ENCODE measurements at places on chromosomes 3 and 15.

DNA sequence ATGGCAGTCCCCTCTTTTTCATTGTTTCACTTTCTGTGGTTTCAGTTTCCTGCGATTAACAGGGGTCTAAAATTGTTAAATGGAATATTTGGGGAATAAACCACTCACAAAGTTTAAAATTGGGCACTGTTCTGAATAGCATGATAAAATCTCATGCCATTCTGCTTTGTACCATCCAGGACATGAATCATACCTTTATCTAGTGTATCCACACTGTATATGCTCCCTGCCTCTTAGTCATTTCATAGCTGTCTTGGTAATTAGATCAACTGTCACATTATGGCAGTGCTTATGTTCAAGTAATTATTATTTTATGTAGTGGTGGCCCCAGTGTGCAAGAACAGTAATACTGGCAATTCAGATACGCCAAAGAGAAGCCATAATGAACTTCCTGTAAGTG is 734.5 kb downstream of the ZPLD1 start:
- no peak for DNase-seq

DNA sequence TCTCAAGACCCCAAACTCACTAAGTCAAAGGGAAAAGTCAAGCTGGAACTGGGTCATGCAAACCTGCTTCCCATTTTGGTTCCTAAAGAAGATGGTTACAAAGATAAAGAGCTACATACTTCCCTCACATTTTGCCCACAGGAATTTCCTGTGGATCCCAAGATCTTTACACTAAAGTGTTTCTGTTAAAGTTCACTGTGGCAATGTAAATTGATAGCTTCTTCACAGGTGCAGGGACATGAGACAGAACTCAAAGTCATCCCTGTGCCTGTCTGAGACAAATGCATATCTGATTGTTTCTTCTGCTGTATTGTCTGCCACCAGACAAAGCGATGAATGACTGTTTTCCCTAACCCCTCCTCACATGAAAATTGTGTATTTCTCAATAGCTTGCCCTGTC is 567.8 kb downstream of the ZIC1 start:
- DNase-seq = no peak

GRCh38 chr3:111890051-111890580 is 31.1 kb downstream of the PHLDB2 start:
- DNase-seq = no peak

DNA sequence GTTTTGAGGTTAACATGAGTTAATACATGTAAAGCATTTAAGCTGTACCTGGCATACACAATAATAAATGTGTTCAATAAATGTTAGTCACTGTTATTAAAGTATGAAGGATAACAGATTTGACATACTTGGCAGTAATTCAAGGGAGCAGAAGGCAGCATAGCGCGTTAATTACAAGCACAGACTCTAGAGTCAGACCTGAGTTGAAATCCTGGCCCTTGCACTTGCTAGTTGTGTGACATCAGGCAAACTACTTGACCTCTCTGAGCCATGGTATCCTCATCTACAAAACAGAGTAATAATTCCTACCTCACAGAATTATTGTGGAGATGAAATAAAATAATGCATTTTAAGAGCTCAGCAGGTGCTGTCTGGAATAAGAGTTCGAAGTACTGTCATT is 5.4 kb downstream of the IFT122 start:
- no peak for DNase-seq

GRCh38 chr3:128878556-128879124 is 780 bp upstream of the ACAD9 start:
- peak; percentile 16 for DNase-seq

DNA sequence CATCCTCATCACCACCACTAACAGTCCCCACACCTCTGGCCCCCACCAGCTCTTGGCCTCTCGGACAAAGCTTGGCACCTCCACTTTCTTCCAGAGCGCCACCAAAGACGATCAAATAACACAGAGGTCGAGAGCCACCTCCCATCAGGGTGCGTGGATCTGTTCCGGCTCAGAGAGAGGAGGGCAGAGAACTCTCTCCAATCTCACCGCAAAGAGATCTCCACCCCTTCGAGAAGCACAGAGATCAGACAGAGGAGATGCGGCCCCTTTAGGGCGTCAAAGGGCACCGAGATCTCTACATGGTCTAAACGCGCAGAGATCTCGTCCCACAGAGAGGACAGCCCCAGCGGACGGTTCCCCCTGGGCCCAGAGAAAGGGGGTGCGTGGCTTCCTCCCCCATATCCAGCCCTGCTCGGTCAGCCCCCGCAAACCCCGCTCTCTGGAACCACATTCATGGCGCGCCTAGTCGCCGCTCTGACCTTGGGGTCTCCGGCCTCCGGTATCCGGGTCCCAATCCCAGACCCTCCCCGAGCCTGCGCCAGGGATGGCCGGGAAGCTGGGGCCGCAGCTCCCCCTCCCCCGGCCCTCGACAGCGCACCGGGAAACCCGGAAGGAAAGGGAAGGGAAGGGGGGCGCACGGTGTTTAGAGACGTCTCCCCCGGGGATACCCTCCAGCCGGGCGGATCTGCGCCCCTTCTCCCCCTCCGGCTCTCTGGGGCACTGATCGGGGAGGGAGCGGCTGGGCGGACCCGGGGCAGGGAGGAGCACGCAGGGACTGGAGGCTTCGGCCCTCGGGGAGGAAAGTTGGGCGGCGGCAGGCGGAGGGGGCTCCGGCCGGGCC is 608 bp downstream of the SCN5A start:
- no peak for DNase-seq

DNA sequence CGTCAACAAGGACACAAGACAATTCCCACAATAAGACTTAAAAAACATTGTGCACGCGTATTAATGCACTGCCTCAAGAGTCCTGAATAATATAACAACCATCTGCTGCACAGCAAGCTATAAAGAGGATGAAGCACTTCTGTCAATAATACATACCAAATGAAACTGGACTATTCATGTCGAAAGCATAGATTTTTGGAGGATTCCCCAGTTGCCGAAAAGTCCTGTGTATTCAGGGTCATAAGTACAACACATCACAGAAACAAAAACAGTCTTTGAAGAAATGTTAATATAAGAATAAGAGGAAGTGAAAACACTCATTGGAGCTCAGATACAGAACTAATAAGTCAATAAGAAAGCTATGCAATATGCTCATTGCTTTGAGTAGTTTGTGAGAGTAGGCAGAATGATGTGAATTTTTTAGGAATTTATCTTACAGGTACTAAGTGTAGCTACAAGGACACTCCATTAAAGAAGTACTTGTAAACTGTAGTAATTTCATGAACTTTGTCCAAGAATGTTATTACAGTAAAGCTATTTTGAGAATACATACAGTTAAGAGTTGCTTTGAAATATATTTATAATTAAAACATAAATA is 31.6 kb downstream of the CBLB start:
- peak; percentile 51 for DNase-seq

DNA sequence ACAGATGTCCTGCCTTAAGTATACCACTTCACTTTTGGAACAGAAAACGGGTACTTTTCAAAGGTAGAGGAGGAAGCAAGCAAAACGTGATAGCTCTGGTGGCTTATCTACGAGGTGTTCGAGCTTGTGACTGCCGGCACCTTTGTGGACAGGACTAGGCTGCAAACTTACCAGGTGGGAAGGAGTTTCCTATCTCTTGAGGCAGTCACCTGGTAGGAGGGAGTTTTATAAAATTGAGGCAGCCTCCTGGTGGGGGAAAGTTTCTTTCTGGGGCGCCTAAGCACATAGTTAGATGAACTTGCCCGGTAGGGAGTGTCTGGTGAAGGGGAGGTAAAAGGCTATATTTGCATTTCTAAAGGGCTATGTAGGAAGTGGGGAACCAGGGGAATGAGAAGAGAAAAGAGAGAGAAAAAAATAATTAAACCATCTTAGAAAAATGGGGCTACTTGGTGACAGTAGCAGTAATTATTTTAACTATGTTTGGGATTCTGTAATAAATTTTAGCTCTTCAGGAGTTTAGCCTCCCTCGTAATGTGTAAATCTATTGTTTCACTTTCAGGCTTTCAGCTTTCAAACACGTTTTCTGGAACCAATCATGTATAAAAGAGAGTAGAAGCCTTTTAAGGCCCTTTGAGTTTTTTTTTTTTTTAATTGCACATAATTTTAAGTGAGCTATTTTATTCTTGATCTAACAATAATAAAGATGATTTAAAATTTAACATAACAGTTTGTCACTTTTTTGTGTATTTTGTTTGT is 131.0 kb downstream of the IL5RA start:
- no peak for DNase-seq

GRCh38 chr3:101962055-101962454 is 112.7 kb downstream of the NFKBIZ start:
- DNase-seq = no peak

- DNase-seq = no peak
Observed at GRCh38 chr3:20307383-20307782, 121.4 kb upstream of the SGO1 start.

DNA sequence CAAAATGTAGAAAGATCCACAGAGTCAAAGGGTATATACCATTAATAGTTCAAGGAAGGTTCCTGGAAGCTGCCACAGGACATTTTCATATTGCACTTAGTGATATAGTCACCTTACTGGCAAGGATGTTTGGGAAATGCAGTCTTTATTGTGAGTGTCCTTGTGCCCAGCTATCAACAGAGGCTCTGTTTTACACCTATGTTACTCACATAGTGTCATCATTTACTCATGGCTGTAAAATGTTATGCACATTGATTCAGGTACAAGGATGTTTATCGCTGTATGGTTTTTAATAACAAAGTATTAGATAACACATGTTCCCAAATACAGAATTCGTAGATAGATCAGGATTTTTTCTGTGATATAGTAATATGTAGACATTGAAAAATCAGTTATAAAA is 50.9 kb downstream of the ZPLD1 start:
- DNase-seq = no peak

DNA sequence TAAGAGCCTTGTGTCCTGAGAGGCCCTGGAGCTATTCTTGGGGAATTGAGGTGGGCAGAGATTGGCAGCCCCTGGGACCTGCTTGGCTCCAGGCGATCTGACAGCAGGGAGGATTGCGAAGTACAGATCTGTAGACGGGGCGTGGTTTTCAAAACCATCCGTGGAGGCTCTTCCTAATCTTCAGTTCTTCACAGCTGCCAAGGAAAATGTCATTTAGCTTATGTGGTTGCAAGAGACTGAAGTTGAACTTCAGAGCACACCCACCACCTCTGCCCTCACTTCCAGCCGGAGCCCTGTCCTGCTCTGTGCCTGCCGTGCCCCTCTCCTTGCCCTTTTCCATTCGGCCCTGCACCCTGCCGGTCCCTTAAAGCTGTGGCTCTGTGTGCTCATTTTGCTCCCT is 12.9 kb downstream of the NISCH start:
- DNase-seq = no peak

DNA sequence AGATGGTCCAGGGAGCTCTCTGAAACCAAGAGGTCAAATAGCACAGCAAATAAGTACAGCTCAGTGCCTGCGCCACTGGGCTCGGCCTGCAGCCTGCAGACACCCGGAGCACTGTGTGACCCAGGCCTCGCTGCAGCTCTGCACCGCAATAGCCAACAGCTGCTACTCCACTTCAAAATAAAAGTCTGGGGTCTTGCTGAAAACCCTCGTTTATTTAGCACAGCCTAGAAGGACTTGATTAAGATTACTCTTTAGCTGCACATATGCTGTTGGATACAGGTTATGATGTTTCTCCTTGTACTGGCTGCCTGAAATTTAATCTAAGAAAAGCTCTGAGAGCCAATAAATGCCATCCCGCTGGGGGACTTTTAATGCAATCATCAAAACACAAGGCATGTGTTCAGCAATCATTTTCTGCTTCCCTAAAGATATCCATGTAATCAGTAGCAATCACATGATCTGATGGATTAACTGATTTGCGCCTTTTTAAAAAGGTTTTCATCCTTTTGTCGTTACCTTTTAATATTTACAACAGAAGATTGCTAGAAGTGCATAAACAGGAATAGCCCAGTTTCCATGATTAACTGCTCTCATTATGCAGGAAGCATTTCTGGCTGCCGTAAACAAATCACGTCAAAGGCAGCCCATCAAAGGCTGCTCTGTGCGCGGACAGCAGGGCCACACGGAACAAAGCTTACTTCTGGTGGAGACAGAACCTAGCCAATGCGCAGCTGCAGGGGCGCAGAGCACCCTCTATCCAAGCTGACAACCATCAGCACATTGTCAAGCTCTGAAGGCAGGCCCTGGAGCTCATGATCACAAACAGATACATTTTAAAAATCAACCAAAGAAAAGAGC is 58.8 kb downstream of the CLASP2 start:
- no peak for DNase-seq

DNA sequence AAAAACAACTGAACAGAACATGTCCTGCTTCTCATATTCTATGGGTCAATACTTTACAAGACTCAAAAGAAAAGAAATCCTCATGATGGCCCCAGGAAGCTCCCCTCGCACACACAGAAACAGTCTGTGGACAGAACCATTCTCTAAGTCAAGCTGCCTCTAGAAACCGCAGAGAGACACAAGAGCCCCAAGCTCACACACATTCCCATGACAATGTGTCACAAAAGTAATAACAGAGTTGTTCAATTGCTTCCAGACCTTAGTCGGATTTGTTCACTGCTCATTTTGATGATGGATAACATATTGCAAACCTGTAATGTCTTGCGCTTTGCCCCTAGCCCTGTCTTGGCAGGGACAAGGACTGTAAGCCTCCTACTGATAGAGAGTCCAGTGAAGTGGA is 60.9 kb downstream of the UMPS start:
- no peak for DNase-seq

DNA sequence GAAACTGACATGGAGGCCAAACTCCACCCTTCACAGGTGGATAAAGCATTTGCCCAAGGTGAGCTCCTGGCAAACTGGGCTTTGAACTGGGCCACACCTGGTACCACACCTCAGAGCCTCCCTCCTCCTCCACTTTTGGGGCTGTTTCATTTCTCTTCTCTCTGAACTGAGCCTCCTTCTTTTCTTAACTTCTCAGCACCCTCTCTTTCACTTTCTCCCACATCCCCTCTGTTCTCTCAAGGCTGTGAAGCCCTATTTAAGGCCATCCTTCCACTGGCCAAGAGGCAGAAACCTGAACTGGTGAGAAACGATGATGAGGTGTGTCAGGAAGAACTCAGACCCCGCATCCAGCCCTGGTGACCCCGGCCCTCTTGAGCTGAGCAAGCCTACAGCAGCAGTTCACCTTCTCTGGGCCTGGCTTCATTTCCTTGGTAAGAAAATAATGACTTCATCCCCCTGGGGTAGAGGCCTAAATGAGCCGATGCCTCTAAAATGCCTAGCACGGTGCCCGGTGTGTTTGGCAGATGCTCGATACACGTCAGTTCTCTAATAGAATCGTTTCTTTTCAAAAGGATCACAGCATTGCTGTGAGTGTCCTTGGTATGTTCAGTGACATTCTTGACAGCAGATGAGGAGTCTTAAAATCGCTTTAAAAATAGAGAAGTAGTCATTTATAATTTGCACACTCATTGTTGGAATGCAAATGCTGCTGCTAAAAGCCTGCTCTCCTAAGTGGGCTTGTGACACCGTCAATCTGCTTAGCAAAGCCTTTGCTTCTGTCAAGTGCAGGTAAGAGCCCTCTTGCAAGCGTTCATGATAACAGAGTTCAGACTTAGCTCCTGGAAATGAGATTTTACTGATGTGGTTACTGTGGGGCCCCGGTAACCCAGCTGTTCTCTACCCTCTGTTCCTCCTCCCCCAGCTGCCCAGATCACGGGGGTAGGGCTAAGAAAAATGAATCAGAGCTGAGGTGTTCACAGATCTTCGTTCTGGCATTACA is 97.7 kb upstream of the ATP2B2 start:
- DNase-seq = peak; percentile 64

- DNase-seq = no peak
Observed at GRCh38 chr15:101525087-101525669, 35.7 kb upstream of the PCSK6 start.

- no peak for DNase-seq
Observed at GRCh38 chr15:81157195-81157938, 23.3 kb downstream of the CFAP161 start.

GRCh38 chr3:72655131-72655551 is 193.1 kb downstream of the SHQ1 start:
- DNase-seq = no peak

- DNase-seq = peak; percentile 21
Observed at GRCh38 chr3:49602877-49603411, 48.7 kb downstream of the BSN start.

All from T-helper 1 cell (primary cell).